M059J (cell line): ENCODE measurements at places on chromosomes 2 and 18. TPM values are rescaled to one million over a fixed set of nuclear protein-coding genes. Genes with fewer than 3 reads are reported as not detected.

DNA sequence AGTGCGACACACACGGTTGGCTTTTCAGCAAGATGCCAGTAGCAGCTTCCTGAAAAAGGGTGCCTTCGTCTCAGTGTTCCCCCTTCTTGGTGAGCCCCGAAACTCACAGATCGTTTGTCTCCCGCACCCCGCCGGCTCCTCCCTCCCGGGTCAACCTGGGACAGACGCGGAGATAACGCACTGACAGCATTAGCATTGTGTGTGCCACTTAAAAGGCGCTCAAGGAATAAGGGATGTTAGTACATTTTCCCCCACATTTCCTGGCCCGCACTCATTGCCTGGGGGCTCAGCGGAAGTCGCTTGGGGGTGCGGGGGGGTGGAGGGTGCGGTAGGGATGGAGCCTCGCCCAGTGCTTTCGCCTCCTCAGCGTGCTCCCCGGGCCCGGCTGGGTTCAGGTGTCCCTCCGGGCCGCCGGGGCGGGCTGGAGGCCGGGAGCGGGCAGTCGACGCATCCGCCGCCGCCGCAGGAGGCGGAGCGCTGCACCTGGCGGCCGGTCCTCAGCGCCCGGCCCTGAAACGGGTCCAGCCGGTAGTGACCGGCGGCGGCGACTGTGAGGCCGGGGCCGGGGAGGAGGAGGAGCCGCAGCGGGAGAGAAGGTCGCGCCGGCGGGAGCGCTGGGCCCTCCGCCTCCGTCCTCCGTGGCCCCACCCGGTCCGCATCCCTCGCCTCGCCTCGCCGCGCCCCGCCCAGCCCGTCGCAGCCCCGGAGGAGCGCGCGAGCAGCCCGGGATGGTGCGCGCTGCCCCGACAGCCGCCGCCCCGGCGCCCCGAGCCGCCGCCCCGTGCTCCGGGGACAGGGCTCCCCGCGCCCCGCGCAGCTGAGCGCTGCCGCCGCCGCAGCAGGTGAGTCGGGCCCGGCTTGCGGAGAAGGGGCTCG, at the start of gene MFSD6:
Gene MFSD6, plus strand, starts transcription at position 694 of the 876 bp plus-strand sequence. CDS start 27,675 bp downstream, outside the sequence.
- DNase-seq, result peak; percentile 32

DNA sequence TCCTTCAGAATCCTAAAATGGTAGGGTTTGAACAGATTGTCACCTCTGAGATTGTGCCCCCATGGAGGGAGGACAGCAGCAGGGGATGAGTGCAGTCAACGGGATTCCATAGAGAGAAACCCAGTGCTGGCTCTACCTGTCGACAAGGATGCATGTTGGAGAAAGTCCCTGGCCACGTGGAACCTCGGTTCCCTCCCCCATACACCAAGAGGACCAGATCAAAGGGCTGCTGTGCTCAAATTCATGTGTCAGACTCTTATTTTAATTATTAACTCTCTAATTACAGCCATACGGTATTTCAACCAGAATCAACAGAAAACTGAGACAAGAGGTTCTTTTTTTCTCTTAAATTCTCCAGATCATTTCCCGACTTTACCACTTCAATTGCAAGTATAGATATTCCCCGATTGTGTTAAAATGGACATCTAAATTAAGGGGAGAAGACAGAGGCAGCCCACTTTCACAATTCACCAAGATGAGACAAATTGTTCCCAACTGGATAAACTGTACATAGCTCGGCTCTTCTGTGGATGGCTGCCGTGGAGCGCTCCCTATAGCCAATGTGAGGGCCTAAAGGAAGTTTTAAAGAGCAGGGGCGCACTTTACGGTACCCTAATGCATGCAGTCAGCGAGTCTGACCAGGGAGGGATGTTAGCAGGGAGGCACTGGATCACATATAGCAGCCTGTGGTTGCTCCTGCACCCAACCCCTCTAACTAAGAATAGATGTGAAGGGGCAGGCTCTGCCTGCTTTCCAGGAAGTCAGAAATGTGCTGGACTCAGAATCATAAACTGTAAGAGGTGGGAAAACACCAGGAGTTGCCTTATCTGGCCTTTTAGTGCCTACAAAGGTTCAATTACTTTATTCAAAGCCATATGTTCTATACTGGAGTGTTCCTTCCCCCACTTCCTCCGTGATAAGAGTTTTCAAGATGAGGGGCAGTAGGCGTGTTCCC, 123.1 kb downstream of the CACNB4 start:
- DNase-seq, result no peak

- DNase-seq, result no peak
Observed at GRCh38 chr18:12485479-12486105, 77.9 kb downstream of the PRELID3A start.

DNA sequence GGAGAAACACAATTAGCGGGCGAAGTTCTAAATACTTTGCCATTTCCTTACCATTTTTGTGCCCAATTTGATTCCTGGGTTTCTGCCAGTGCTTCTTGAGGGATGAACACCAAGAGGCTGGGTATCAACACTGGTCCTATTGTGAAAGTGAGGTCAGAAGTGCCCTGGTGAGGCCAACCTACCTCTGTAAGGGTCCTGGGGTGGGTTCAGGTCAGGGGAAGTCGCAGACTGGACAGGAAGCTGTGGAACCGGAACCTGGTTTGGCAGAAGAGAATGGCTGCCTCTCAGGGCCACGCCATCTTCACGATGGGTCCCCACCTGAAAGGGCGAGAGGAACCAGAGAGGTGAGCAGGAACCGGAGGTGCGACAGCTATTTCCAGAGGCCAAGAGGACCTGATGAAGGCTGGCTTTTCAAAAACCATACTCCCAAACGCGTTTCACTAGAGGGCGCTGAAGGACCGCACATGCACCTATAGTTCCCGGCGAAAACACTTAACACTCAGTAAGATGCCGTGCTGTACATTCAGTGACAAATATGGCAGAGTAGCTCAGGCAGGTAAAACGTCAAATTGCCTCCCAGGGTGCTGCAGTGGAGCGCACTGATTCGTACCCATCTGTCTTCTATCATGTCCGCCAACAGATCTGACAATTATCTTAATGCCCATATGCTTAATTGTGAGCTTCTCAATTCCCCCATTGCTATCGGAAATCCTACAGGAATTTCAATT, 275.3 kb upstream of the CCDC68 start:
- peak; percentile 63 for DNase-seq

NGEF gene
- total RNA-seq, result 3.5 and 7.8 TPM in 2 replicates

TSPYL6 gene
- total RNA-seq, result not detected in 2 replicates

SOWAHC gene
- 7.5 and 11.4 TPM in 2 replicates for total RNA-seq

CFC1 gene
- not detected in 2 replicates for total RNA-seq

IL36A gene
- not detected in 2 replicates for total RNA-seq

ZNG1B gene
- total RNA-seq, result 22.4 and 30.4 TPM in 2 replicates

AQP4 gene
- not detected in 2 replicates for total RNA-seq
